IPS DF 19.7 (cell line): ENCODE measurements at places on chromosomes 3 and 15.

GRCh38 chr3:140552898-140553297 lies 125.0 kb upstream of the TRIM42 start:
- DNase-seq = no peak

- DNase-seq = no peak
Measured at GRCh38 chr15:101397521-101398003, 91.9 kb downstream of the PCSK6 start.

- DNase-seq = no peak
Measured at GRCh38 chr3:107753494-107753893, 230.7 kb downstream of the BBX start.

- DNase-seq = no peak
Measured at GRCh38 chr3:67650084-67650483, 4.3 kb downstream of the SUCLG2 start.

DNA sequence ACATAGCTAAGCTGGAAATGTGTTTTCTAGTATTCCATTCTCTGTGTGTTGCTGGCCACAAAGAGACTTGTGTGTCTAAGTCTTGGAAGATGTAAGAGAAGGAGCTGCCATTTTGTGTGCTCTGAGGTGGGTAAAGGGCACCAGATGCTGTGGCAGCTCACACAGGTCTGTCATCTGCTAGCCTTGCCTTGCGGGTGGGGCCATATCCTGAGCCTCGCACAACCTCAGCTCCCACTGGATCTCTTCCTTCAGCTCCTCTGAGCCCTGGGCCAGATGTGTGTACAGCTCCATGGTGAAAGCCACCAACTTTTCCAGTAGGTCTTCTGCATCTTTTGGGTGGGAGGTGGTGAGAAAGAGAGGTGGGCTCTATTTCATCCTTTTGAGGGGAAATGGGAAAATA lies 6.7 kb upstream of the TMC3 start:
- DNase-seq = no peak

- DNase-seq = no peak
Measured at GRCh38 chr15:60426870-60427508, 29.2 kb upstream of the ANXA2 start.

DNA sequence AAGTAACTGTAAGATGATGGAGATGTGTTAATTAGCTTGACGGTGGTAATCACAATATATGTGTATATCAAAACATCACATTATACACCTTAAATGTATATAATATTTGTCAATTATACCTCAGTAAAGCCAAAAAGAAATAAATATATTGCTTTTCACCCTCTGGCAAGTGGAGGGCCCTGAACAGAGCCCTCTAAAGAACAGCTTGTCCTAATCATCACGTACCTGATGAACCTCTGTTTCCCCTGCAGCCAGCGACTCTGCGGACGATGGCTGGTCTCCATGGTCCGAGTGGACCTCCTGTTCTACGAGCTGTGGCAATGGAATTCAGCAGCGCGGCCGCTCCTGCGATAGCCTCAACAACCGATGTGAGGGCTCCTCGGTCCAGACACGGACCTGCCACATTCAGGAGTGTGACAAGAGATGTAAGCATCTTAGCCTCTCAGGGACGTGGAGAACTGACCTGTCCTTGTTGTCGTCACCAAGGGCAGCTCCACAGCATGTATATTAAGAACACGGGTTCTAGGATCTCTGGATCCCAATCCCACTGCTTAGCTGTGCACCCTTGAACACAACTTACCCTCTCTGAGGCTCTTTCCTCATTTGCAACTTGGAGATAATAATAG lies 6.3 kb downstream of the THBS1 start:
- no peak for DNase-seq

GRCh38 chr3:111917300-111917699 lies 58.2 kb downstream of the PHLDB2 start:
- DNase-seq = no peak
